ENCODE measurements at places on chromosomes 2 and 18. TPM values are rescaled to one million over a fixed set of nuclear protein-coding genes. Genes with fewer than 3 reads are reported as not detected.

- no peak for DNase-seq
Measured at GRCh38 chr2:124563426-124563825, 538.3 kb downstream of the CNTNAP5 start.

DNA sequence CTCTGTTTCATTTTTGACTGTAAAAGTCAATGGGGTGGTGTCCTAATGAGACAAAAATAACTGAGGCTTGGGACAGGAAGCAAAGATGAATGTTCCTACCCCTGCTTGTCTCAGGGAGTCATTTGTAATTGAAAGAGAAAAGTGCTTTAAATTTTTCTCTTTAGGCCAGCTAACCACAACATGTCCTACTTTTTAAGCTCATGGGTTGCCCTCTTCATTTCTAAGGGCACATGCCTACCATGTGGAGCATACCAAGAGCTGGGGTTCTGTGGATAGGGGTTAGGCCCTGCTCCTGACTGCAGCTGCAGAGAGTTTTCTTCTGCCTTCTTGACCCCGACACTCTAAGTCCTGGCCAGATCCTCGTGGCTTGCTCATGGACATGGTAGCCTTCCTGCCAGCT is 96.8 kb upstream of the ARL4C start:
- no peak for DNase-seq

TSPYL6 gene
- total RNA-seq: not detected

- no peak for DNase-seq
Measured at GRCh38 chr18:24490539-24490938, 30.1 kb downstream of the HRH4 start.

CAVIN2 gene
- 9.6 TPM for total RNA-seq

PARD3B gene
- 28.3 TPM for total RNA-seq

ZSCAN30 gene
- 12.9 TPM for total RNA-seq

DNA sequence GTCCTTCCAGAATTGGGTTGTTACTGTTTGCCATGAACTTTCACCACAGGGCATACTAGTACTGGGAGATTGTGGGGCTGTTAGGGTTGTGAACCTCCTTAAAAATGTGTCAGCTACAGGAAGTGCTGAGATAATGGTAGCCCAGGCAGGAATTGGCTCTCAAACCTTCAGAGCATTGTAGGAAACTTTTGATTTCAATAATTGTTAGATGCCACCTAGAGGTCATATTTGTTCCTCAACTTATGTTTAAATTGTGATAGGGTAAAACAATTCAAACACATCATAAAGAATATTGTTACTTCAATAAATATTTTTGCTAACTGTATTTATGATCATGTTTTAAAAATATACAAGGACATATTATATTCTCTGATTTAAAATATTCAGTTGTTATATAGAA is 594.6 kb downstream of the ADCYAP1 start:
- no peak for DNase-seq

- no peak for DNase-seq
Measured at GRCh38 chr18:29062921-29063320, 886.0 kb upstream of the CDH2 start.

DNA sequence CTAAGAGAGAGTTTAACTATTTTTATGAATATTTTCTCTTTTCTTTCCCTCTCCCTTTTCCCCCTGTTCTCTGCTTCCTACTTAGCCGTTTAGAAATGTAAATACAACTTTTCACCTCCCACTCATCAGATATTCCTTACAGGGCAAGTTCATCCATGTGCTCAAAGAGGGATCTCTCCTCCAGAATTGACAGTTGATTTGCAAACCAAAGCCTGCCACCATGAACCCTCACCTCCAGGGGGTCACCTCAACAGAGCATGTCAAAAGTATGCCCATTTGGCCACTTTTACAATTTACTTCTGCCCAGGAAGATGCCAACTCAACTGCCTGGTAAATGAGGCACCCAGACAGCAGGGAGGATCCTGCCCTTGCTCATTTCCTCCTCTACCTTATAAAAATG is 149.2 kb upstream of the GYPC start:
- DNase-seq: no peak

LTBP1 gene
- 24.8 TPM for total RNA-seq

- DNase-seq: peak; percentile 20
Measured at GRCh38 chr2:241821460-241822263, 12.7 kb downstream of the NEU4 start.

MFSD2B gene
- not detected for total RNA-seq

DNA sequence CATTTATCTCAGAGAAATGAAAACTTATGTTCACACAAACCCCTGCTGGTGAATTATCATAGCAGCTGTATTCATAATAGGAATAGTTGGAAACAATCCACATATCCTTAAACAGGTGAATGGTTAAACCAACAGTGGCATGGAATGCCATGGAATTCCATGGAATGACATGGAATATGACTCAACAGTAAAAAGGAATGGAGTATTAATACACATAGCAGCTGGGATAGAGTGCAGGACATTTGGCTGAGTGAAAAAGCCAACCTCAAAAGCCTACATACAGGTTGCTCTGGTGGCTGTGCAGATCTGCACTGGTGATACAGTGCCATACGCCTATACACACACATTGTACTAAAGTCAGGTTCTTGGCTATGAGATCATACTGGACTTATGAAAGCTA is 69.5 kb downstream of the FAM168B start:
- DNase-seq: no peak

- no peak for DNase-seq
Measured at GRCh38 chr2:229831805-229832509, 89.9 kb downstream of the TRIP12 start.

DNA sequence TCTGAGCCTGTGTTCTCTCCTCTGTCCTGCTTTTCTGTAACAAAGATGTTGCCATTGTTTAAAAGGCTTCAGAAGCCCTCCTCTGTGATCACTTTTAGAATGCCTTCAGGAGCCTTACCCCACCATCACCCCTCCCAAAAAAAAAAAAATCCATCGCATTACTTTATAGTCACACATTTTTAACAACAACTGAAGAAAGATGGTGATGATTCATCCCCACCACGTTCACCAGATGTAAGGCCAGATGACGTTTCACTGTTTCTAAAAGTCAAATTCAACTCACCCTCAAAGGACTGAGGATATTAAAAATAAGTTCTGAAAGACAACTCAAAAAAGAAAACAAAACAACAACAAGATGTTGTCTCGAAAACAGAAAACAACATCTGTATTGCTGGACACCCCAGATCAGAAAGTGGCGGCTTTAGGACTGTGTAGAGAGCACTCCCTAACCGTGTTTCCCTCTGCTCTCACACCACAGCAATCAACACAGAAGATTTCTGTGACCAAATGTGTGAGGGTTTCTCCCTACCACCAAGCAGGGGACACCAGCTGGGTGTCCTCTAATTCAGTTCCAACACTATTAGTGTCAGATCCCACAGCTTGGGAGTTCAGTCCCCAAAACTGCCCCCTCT is 61.9 kb upstream of the CREB1 start:
- no peak for DNase-seq

GRCh38 chr2:3462493-3463104 is 56.7 kb downstream of the ADI1 start:
- DNase-seq: no peak

DNA sequence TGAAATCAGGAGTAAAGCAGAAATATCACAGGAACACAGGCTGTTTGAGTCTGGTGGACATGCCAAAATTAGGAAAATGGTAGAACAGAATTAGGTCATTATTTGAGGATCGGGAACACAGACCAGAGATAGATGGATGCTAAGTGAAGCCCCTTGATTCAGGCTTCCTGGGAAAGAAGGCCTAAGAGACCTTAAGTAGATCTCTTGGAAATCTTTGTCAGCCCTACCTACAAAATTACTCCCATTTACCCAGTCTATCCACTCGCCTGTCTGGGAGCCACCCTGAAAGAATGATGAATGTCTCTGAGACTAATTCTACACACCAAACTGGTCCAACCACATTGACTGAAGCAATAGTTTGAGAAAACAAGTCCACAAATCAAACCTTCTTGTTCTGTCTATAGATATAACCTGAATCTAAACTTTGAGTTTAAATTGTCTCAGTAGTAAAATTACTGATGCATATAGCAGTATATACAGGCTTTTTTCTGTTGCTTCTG is 36.6 kb upstream of the TANK start:
- no peak for DNase-seq

GRCh38 chr2:241904011-241904718 is 34.6 kb downstream of the RTP5 start:
- DNase-seq: no peak

GRCh38 chr2:19111354-19111753 is 247.1 kb downstream of the OSR1 start:
- DNase-seq: no peak

DNA sequence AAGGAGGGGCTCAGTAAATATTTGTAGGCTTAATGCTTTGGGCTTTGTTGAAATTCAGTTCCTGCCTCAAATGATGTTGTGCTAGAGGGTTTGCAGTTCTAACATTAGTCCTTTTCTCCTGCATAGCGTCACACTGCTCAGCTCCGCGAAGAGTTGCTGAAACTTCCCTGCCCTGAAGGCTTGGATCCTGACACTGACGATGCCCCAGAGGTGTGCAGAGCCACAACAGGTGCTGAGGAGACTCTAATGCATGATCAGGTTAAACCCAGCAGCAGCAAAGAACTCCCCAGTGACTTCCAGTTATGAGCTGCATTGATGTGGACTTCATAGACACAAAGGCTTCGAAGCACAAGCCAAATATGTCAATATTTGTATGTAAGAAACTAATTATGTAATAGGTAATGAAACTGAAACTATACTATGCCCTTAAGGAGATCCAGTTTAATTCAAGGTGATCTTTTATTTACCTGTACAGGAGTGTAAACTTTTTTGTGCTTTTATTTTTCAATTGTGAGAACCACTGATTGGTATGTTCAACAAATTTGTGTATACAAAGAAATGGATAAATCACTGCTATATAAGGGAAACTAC is 10.2 kb upstream of the TTC27 start:
- DNase-seq: no peak

DNA sequence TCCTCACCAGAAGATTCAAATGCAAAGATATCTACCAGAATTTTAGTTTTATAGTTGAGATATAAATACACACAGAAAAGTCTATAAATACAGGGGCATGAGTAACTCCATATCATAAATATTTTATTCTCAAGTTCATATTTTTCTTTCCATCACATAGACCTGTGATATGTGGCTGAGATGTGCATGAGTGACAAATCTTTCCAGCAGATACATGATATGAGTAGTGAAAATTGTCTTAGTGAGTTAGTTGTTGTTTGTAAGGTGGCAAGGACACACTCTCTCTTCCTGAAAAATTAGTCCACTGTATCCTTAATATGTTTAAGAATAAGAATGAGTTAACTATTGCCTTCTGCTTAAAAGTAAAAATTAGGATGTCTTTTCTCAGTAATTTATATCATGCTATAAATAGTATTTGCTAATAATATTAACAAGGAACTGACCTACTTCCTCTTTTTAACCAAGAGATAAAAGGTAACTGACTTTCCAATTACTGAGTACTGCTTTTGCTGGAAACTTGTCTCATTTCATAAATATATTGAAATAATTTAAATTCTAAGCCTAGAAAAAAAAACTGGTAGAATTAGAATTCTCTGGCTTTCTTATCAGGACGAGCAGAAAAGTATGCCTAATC is 85.2 kb upstream of the SESTD1 start:
- no peak for DNase-seq

GRCh38 chr2:104430359-104430740 is 423.6 kb upstream of the POU3F3 start:
- DNase-seq: no peak

- DNase-seq: no peak
Measured at GRCh38 chr2:144261966-144262365, 258.0 kb downstream of the ZEB2 start.

DNA sequence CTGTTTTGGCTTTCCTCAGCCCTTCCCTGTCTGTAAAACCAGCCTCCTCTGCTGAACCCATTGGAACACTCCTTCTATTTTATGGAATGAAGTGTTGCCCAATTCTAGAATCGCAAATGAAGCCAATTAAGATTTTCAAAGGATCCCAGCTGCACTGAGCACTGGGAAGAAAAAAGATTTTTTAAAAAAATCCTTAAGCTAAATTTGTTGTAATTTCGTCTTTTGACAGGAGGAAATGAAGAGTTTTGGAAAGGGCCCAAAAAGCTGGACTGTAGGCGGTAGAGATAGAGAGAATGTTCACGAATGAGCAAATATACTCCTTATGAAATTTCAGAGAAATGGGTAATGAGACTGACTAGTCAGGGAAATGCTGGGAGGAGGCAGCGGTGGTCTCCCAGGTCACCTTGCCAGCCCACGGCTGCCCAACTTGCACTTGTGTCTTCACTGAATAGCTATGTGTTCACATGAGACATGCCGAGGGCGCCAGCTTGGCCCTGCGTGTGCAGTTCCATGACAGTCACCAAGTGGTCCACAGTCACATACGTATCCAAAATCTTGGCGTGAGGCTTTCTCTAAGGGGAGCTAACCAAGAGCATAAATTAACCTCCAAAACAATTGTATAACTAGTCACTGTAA is 69.9 kb downstream of the SGPP2 start:
- no peak for DNase-seq

NEB gene
- total RNA-seq: 0.20 TPM

DNA sequence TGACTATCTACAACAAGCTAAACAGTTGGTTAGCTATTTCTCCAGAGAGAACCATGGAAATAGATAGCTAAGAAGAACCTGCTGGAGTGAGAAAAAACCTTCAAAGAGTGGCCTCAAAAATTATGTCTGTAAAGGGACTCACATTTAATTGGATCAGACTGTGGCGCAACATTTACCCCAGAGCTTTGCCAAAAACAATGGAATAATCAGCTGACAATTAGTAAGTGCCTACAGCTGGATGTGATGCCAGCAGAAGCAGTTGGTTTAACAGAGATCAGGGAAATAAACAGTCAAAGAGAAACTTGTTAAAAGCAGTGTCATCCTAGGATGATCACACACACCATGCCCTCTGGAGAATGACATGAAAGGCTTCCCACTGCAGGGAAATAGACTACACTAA is 310.7 kb downstream of the CLIP4 start:
- DNase-seq: no peak

GRCh38 chr2:12824351-12824777 is 107.6 kb downstream of the TRIB2 start:
- peak; percentile 7 for DNase-seq

- no peak for DNase-seq
Measured at GRCh38 chr2:53429901-53430300, 337.7 kb upstream of the CHAC2 start.

DNA sequence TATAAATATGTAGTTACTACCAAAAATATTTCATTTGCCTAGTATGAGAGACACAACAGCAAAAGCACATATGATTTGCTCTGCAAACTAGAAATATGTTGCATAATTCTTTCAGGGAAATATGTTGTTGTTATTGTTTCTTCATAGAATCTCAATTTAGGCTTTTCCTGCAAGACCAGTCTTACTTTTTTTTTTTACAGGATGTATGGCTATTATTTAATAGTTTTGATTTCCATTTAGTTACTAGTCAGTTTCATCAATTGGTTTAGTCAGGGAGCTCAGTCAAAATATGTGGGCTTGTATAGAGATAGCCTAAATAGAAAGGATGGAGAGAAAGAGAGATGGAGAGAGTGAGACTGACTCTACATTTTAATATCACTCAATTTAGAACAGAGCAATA is 6.1 kb downstream of the LRP1B start:
- DNase-seq: no peak

GRCh38 chr2:96074156-96074555 is 39.4 kb upstream of the GPAT2 start:
- no peak for DNase-seq

ZDBF2 gene
- total RNA-seq: 3.2 TPM

GRCh38 chr2:224086226-224086914 is 47.3 kb upstream of the SERPINE2 start:
- no peak for DNase-seq

- no peak for DNase-seq
Measured at GRCh38 chr2:67792681-67793091, 270.1 kb downstream of the C1D start.

Data from left colon (tissue), 2 donors.